ENCODE measurements at places on chromosomes 5 and 9.

DNA sequence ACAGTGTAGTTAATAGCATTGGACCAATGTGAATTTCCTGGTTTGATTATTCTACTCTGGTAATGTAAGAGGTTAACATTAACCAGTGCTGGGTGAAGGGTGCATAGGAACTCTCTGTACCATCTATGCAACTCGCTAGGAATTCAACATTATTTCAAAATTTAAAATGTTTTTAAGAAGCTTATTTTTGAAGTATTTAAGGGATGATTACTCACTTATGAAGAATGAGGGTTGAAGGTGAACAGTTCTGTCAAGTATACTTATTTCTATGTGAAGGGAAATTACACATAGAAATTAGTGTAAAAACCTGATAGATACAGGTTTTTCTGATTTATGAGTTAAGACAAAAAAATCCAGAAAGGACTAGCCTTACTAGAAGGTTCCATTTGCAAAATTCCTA lies 165.8 kb downstream of the INSYN2B start:
- no peak for DNase-seq

- no peak for DNase-seq
Observed at GRCh38 chr5:166695326-166695725, 1596.1 kb upstream of the WWC1 start.

- DNase-seq: no peak
Observed at GRCh38 chr5:10808347-10809226, 47.6 kb upstream of the DAP start.

GRCh38 chr9:108656566-108656965 lies 199.2 kb downstream of the ACTL7B start:
- no peak for DNase-seq

- no peak for DNase-seq
Observed at GRCh38 chr5:151139015-151139414, 18.6 kb downstream of the ANXA6 start.

- peak; percentile 54 for DNase-seq
Observed at GRCh38 chr9:77440057-77440456, 208.1 kb downstream of the GNA14 start.

DNA sequence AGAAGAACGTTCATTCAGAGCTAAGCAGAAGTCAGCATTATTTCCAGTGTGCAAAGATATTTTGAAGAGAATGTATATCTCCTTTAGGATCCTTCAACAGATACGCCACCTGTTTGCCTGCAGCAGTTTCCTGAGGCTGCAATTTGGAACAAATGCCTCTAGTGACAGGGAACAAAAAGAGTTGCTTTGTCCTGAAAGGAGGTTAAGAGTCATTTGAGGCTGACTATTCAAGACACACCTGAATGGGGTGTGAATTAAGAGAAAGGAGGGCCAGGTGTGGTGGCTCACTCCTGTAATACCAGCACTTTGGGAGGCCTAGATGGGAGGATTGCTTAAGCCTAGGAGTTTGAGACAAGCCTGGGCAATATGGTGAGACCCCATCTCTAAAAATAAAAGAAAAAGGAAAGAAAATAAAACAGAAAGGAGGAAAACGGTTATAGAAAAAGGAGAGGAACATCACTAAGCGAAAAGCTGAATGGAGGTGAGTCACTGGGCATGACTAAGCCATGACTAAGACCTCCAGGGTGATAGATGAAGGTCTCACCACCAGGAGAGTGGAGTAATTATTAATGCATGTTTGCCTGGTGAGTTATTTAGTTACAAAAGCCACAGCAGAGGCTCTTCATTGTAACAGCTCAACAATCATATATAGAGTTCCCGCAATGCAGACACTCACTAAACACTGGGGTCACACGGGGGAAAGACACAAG lies 255.2 kb upstream of the TNC start:
- DNase-seq: no peak

- no peak for DNase-seq
Observed at GRCh38 chr9:15289603-15290002, 17.4 kb downstream of the TTC39B start.

DNA sequence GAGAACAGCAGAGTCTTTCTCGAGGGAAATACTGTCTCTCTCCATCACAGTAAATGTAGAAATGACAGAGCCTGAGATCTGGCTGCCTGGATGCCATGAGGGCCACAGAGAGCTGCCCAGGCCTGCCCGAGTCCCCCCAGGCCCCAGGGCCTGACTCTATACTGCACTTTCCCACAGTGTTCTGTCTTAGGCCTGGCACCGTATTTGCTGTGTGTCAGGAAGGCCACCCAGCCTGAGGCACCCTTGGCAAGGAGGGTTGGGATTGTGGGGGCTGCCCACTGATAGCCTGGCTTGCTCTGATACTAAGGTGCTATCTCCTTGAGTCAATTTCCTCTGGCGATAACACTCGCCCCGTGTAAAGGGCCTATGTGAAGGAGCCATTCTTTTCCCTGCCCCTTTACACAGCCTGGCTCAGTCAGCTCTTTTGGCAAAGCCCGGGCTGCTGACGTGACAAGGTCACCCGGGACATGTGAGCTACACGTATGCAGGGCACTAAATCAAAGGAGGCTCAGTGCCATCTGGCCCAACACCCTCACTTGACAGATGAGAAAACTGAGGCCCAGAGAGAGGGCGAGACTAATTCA lies 630.1 kb upstream of the KLF4 start:
- no peak for DNase-seq

DNA sequence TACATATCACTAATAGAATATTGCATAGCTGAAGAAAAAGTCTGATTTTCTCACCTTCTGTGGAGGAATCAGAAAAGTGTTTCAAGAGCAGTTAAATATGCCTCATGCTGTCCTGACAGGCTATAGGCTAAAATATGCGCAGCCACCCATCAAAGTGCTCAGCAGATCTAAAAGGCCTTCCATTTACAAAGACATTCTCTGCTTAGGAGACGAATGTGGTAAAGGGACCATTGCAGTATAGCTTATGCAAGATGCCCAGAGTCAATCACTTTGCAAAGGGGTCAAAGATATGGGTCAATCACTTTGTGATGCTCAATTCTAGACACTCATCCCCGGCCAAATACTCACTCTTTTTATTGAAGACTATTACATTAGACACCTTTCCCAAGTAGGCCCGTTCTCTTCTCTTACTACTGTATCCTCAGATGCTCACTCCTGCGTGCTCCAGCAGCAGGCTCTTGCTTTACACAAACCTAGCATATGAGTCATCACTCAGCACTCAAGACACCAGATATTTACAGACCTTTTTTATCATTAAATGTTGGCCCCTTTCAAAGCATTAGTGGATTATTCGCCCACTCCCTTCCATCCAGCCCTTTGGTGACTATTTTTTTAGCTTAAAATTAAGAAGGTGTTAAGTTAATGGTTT lies 568.2 kb upstream of the CDH18 start:
- DNase-seq: no peak

GRCh38 chr5:132828846-132829494 lies 1.5 kb downstream of the SHROOM1 start:
- no peak for DNase-seq

All from left hindlimb (tissue), 1 donor.